ENCODE measurements at places on chromosomes 4 and X. TPM values are rescaled to one million over a fixed set of nuclear protein-coding genes. Genes with fewer than 3 reads are reported as not detected.

GRCh38 chr4:8198206-8198905 lies 734 bp upstream of the SH3TC1 start:
- DNase-seq, result no peak

GRCh38 chrX:15399962-15400391 lies 15.8 kb upstream of the VEGFD start:
- no peak for DNase-seq

Gene PLK4
- 7.6 TPM for total RNA-seq

DNA sequence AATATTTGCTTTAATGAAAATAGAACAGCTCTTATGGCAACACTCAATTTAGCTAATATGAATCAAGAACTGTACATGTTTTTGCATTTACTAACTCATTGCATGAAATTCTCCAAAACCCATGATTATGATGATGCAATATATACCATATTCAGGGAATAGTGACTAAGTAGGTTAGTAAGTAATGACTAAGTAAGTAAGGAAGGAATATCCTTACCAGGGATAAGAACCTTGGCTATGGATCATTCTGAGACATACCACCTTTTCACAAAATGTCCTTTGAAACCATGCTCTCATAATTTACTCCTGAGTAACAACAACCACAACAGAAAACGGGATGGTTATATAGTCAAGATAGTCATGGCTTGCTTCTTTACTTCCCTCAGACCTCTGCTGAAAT lies 1513.0 kb downstream of the STIM2 start:
- DNase-seq, result no peak

- no peak for DNase-seq
Measured at GRCh38 chrX:63503541-63503940, 152.4 kb upstream of the SPIN4 start.

- peak; percentile 28 for DNase-seq
Measured at GRCh38 chr4:92387459-92388069, 83.8 kb downstream of the GRID2 start.

Gene NAA11
- not detected for total RNA-seq

Gene RTL9
- total RNA-seq, result not detected

GRCh38 chrX:130055103-130055502 lies 55.2 kb downstream of the ELF4 start:
- DNase-seq, result no peak

Gene GASK1B
- total RNA-seq, result 44.8 TPM

Gene RBMXL3
- total RNA-seq, result not detected

- DNase-seq, result no peak
Measured at GRCh38 chr4:26731351-26732035, 129.1 kb upstream of the STIM2 start.

Gene SRPX2
- 4.0 TPM for total RNA-seq

GRCh38 chrX:145881175-145881995 lies 63.8 kb downstream of the SLITRK2 start:
- no peak for DNase-seq

DNA sequence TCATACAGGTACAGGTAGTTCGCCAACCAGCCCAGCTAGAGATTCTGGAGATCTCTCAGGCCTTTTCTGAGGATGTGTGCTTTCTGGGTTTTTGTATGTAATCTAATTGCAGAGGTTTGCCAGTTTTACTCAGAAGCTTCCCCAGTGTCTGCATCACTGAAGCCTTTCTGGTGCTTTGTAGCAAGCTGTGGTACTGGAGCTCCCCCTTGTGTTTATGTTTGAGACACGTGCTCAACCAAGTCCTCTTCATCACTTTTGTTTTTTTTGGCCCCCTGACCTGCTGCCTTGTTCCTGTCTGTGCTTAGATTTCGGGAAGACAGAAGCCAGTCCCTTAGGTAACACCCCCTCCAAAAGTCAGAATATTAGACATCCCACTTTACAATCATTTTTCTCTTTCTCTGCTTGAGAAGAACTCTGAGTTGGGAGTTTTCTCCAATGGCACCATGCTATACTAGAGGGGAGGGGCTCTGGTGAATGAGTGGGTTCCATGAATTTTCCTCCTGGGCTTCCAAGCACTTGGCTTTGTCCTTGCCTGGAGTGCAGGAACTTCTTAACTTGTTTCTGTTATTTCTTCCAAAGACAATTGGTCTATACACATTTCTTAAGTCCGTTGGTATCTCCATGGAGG lies 128.4 kb upstream of the TBC1D9 start:
- DNase-seq, result peak; percentile 47

Gene PRKX
- total RNA-seq, result 25.7 TPM

DNA sequence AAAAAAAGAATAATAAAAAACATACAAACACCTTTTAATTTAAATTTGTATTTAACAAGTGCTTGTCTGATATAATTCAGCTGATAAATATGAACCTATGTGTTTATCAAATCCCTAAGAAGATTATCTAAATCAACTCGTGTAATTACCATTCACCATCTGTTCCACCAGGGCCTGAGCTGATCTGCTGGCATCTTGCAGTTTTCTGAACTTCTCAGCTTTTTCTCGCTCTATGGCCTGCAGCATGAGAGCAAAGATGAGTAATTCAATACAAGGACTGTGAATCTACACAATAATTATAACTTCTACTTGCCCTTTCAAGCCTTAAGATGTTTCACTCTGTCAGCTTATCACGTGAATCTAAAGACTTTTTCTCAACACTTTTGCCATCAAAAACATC lies 709.7 kb downstream of the DMD start:
- no peak for DNase-seq

GRCh38 chr4:185357211-185357610 lies 38.5 kb downstream of the LRP2BP start:
- no peak for DNase-seq

- DNase-seq, result no peak
Measured at GRCh38 chr4:34629451-34629850, 1614.9 kb downstream of the ARAP2 start.

DNA sequence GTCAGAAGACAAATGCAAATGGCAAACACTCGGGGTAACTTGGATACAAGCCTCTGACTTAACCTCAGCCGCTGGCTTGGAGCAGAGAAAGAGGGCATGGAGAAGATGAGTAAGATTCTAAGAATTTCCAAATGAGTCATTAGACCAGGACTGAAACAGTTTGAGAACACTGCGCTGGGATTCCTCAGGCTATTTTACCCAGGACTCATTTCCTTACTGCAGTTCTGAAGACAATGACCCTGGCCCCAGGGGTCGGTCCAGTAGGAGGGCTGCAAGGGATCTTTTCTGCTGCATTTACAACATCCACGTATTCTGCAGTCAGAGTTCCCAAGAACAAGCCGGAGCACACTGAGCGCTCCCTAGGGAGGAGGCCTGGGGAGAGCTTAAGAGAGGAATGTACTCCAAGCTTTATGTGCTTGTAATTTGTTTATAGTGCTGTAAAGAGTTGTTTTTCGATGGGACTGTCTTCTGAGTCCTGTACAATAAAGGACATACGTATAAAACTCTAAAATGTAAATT lies 27.3 kb upstream of the SORBS2 start:
- DNase-seq, result peak; percentile 93

- DNase-seq, result no peak
Measured at GRCh38 chr4:99610605-99611175, 36.1 kb downstream of the MTTP start.

Gene TRIM61
- not detected for total RNA-seq

- no peak for DNase-seq
Measured at GRCh38 chr4:95867919-95868318, 28.0 kb downstream of the PDHA2 start.

Gene ACE2
- not detected for total RNA-seq

DNA sequence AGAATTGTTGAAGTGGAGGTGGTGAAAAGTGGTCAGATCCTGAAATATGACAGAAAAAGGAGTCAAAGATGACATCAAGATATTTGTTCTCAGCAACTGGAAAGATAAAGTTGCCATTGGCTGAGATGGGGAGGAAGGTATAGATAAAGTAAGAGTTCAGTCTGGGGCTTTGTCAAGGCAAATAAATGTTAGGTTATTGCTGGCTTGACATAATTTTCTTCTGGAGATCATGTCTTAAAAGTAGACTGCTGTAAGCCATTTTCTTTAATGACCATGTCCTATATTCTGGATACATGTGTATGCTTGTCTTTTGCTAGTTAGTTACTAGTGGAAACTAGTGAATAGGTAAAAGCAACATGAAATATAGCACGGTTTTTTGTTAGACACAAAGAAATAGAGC lies 5.6 kb downstream of the USP53 start:
- no peak for DNase-seq

GRCh38 chr4:113539408-113539807 lies 222.1 kb downstream of the CAMK2D start:
- no peak for DNase-seq

- no peak for DNase-seq
Measured at GRCh38 chr4:74056114-74056857, 17.8 kb upstream of the CXCL3 start.

DNA sequence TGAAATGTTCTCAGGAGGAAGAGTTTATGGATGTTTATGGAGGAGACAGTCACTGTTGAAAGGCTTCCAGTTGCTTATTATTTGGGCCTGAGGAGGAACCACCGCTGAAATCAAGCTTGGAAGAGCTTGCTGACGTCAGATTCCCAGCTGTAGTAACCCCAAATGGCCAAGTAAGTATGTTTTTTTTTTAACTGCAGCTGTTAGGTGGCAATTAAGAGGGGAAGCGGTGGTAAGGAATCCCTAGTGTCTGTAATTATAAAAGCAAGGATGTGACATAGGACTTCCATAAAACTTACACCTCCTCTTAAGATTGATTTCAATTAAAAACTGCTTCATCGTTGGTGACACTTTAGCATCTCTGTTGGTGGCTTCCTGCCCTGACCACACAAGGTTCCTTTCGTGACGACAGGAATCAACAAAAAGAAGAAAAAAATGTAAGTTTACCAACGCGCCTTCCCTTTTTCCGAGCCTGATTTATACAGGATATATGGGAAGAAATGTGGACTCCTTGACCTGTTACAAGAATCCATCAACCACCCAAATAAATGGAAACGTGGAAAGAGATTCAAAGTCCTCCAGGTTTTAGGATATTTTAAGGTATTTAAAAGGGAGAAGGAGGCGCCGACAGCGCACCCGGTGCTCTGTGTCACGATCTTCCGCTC lies 884 bp downstream of the RELL1 start:
- no peak for DNase-seq

- DNase-seq, result no peak
Measured at GRCh38 chr4:7944599-7945220, 5.0 kb upstream of the AFAP1 start.

- no peak for DNase-seq
Measured at GRCh38 chr4:181611033-181611711, 632.0 kb upstream of the TENM3 start.

DNA sequence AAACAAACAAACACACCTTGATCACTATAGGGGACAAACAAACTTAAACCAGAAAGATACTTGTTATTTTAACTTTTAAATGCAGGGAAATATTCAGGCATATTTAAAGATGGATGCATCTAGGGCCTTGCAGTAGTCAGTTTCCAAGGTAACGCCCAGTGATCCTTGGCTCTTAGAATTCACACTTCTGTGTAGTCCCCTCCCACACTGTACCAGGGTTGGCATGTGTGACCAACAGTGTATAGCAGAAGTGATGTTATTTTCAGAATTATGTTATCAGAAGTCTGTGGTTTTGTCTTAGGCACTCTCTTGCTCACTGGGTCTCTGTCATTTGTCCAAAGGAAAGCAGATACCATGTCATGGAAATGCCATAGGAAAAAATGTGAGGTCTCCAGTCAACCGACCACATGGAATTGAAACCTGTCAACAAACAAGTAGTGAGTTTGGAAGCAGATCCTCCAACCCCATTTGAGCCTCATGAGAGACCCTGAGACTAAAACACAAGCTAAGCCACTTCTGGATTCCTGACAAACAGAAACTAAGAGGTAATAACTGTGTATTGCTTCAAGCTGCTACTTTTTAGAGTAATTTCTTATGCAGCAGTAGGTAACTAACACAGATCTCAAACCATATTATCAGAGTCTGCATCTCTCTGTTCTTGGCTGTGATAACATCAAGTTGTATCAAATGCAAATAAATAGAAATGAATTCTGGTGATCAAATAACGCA lies 670.3 kb downstream of the KCTD8 start:
- DNase-seq, result no peak
